ENCODE measurements at places on chromosomes 7 and 10. TPM values are rescaled to one million over a fixed set of nuclear protein-coding genes. Genes with fewer than 3 reads are reported as not detected.

- H3K4me3 ChIP-seq = no peak overlapping the region
- no peaks in the 10 kb centered on the region for H3K27me3 ChIP-seq
- no peak for DNase-seq
- H3K4me1 ChIP-seq = no peaks in the 10 kb centered on the region
- H3K27ac ChIP-seq = no peak overlapping the region
Observed at GRCh38 chr7:142774826-142775225, 4.1 kb downstream of the PRSS2 start.

GRCh38 chr7:6640246-6640721 is 3.2 kb downstream of the ZNF316 start:
- H3K27me3 ChIP-seq = no peaks in the 10 kb centered on the region
- peaks cover 16% of the 10 kb centered on the region for H3K36me3 ChIP-seq
- peak; percentile 95 for DNase-seq
- no peak overlapping the region for H3K27ac ChIP-seq
- H3K4me1 ChIP-seq = no peaks in the 10 kb centered on the region
- no peak overlapping the region for H3K4me3 ChIP-seq

DNA sequence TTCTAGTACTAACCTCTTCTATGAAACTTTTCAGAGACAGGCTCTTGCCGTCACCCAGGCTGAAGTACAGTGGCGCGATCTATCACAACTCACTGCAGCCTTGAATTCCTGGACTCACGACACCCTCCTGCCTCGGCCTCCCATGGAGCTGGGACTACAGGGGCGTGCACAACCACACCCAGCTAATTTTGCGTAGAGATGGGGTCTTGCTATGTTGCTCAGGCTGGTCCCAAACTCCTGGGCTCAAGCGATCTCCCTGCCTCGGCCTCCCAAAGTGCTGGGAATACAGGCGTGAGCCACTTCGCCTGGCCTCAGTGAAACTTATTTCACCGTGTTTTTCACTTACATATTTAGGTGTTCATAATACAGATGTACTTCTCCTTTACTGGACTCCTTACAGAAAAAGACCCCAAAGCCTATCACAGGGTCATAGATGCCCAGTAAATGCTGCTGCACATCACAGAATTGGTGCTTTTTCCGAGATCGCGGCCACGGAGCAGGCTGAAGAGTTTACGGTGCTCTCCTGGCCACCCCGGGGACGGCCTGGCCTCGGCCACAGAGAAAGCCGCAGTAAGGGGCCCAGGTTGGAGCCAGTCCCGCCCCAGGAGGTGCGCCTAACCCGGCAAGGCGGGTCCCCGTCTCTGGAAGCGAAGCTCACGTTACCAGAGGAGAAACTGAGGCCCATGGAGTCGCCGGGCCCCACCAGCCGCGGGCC is 595 bp downstream of the TBL2 start:
- no peaks in the 10 kb centered on the region for H3K27me3 ChIP-seq
- H3K4me1 ChIP-seq = no peaks in the 10 kb centered on the region
- H3K4me3 ChIP-seq = peak overlapping the region; percentile 93

DNA sequence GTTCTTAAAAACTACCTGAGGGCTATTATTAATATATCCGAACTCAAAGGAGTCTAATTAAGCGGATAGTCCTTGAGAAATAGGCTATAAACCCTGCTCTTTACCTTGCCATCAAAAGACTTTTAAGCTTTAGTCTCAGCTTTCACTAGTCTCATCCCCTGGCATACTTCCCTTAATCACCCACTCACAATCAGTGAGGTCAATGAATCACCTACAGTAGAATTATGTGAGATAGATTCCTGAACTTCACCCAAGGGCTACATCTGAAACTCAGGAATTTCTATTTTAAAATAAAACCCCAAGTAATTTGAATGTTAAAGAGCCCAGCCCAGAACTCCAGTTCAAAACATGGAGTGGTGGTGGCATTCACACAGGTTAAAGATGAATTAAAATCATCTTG is 108.7 kb downstream of the ETV1 start:
- DNase-seq = no peak
- no peaks in the 10 kb centered on the region for H3K27me3 ChIP-seq
- H3K27ac ChIP-seq = no peak overlapping the region
- no peaks in the 10 kb centered on the region for H3K4me1 ChIP-seq

GRCh38 chr7:137343281-137343841 is at the start of gene PTN:
Gene PTN, minus strand, starts transcription at chr7:137343733. Its CDS starts 88,760 bp downstream, at chr7:137254973.
- no peaks in the 10 kb centered on the region for H3K36me3 ChIP-seq
- no peak within 1 kb of the TSS for H3K27ac ChIP-seq
- H3K4me1 ChIP-seq = no peaks in the 10 kb centered on the region

- no peak overlapping the region for H3K27ac ChIP-seq
- no peak for DNase-seq
- no peaks in the 10 kb centered on the region for H3K4me1 ChIP-seq
- no peaks in the 10 kb centered on the region for H3K36me3 ChIP-seq
- H3K27me3 ChIP-seq = no peaks in the 10 kb centered on the region
Observed at GRCh38 chr7:10863476-10863875, 110.2 kb upstream of the PHF14 start.

GRCh38 chr7:1901431-1902210 is 231.5 kb downstream of the ELFN1 start:
- no peak overlapping the region for H3K4me3 ChIP-seq
- H3K27ac ChIP-seq = no peak overlapping the region
- no peaks in the 10 kb centered on the region for H3K4me1 ChIP-seq
- DNase-seq = no peak
- H3K27me3 ChIP-seq = no peaks in the 10 kb centered on the region

- no peak overlapping the region for H3K27ac ChIP-seq
- no peaks in the 10 kb centered on the region for H3K27me3 ChIP-seq
- H3K4me3 ChIP-seq = no peak overlapping the region
- peaks cover 11% of the 10 kb centered on the region for H3K4me1 ChIP-seq
Observed at GRCh38 chr10:79101560-79102497, 33.1 kb downstream of the ZMIZ1 start.

- no peaks in the 10 kb centered on the region for H3K27me3 ChIP-seq
- DNase-seq = no peak
- H3K36me3 ChIP-seq = no peaks in the 10 kb centered on the region
- H3K4me1 ChIP-seq = no peaks in the 10 kb centered on the region
Observed at GRCh38 chr7:117087639-117088396, 134.5 kb downstream of the ST7 start.

DNA sequence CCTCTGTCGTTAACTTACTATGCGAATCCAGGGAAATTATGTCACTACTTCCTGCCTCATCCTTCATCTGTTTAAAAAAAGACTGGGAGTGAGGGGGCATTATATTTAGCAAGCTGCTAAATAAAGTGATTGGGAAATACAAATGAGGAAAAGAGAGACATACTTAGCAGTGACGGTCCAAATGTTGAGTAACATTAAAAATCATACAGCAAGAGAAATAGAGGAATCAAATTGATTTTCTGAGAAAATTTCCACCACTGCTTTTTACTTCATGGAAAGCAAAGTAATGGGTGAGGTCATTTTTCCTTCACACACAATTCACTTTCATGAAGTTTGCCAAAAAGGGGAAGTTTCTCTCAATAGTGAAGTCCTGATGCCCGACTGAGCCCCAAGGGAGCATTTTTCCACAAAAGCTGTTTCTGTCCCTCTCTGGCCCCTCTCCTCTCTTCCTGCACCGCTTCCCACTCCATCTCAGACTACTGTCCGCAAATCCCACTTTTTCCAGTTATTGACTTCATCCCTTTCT is 61.9 kb upstream of the ADO start:
- no peaks in the 10 kb centered on the region for H3K27me3 ChIP-seq
- H3K27ac ChIP-seq = no peak overlapping the region
- no peak overlapping the region for H3K4me3 ChIP-seq
- H3K4me1 ChIP-seq = no peaks in the 10 kb centered on the region
- no peak for DNase-seq
- no peaks in the 10 kb centered on the region for H3K36me3 ChIP-seq

- DNase-seq = no peak
- no peaks in the 10 kb centered on the region for H3K4me1 ChIP-seq
- H3K27me3 ChIP-seq = no peaks in the 10 kb centered on the region
- no peak overlapping the region for H3K27ac ChIP-seq
Observed at GRCh38 chr7:158444501-158445420, 142.9 kb downstream of the PTPRN2 start.

GRCh38 chr10:9508606-9509005 is 1454.1 kb downstream of the GATA3 start:
- H3K27me3 ChIP-seq = no peaks in the 10 kb centered on the region
- no peaks in the 10 kb centered on the region for H3K36me3 ChIP-seq
- H3K4me1 ChIP-seq = peaks cover 7% of the 10 kb centered on the region
- no peak overlapping the region for H3K27ac ChIP-seq

- no peaks in the 10 kb centered on the region for H3K4me1 ChIP-seq
- H3K27ac ChIP-seq = no peak overlapping the region
- H3K4me3 ChIP-seq = peak overlapping the region; percentile 64
- peaks cover 20% of the 10 kb centered on the region for H3K27me3 ChIP-seq
Observed at GRCh38 chr7:25851332-25852210, 300.4 kb upstream of the NFE2L3 start.

GRCh38 chr10:22158426-22158825 is 59.4 kb downstream of the EBLN1 start:
- no peak overlapping the region for H3K27ac ChIP-seq
- no peaks in the 10 kb centered on the region for H3K36me3 ChIP-seq
- no peaks in the 10 kb centered on the region for H3K4me1 ChIP-seq

- no peaks in the 10 kb centered on the region for H3K36me3 ChIP-seq
- peaks cover 6% of the 10 kb centered on the region for H3K4me1 ChIP-seq
- no peak overlapping the region for H3K4me3 ChIP-seq
- DNase-seq = no peak
- no peaks in the 10 kb centered on the region for H3K27me3 ChIP-seq
Observed at GRCh38 chr7:47725031-47725780, 143.3 kb upstream of the TNS3 start.

GRCh38 chr7:73822319-73823173 is 8.2 kb upstream of the CLDN4 start:
- no peak overlapping the region for H3K4me3 ChIP-seq
- H3K27ac ChIP-seq = no peak overlapping the region
- no peaks in the 10 kb centered on the region for H3K27me3 ChIP-seq
- no peak for DNase-seq
- H3K4me1 ChIP-seq = peaks cover 2% of the 10 kb centered on the region

GRCh38 chr10:97601268-97602215 is 12.0 kb downstream of the C10orf62 start:
- no peaks in the 10 kb centered on the region for H3K27me3 ChIP-seq
- no peak overlapping the region for H3K27ac ChIP-seq
- DNase-seq = no peak

DNA sequence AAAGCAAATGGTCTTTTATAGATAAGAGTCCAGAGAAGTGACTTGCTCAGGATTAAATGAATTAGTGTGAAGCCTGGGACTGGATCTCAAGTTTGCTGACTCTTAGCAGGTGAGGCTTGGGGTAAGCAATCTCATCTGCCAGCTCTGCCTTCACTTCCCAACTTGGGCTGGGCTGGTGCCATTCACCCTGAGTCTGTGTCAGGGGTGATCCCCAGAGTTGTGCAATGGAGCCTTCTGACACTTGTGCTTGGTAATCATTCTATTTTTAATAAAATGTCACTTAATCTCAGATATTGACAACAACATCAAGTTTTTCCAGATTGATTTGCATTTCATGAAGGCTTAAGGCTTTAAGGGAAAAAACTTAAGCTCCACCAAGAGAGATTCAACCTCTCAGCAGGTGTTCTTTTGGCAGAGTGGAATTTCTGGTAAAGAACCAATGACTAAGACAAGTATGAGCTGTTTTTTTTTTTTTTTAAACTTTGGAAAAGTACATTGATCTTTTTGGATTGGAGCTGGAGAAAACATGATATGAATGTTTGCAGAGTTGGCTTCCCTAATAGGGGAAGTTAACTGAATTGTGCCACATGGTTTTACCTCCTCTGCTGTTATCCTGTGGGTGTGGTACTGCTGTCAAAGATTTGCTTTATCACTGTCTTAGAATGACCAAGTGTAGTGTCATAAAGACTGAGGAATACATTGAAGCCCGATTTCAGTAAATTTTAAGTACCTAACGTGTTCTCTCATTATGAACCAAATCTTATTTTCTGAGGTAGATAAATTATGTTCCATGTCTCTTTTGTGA is 48.6 kb upstream of the GPR37 start:
- DNase-seq = no peak
- H3K4me1 ChIP-seq = peaks cover 3% of the 10 kb centered on the region
- no peaks in the 10 kb centered on the region for H3K27me3 ChIP-seq
- H3K36me3 ChIP-seq = no peaks in the 10 kb centered on the region
- H3K4me3 ChIP-seq = no peak overlapping the region

GRCh38 chr10:3016016-3016415 is 51.3 kb upstream of the PFKP start:
- H3K27ac ChIP-seq = no peak overlapping the region
- H3K4me1 ChIP-seq = no peaks in the 10 kb centered on the region
- no peak overlapping the region for H3K4me3 ChIP-seq
- no peaks in the 10 kb centered on the region for H3K27me3 ChIP-seq
- DNase-seq = no peak
- H3K36me3 ChIP-seq = no peaks in the 10 kb centered on the region

DNA sequence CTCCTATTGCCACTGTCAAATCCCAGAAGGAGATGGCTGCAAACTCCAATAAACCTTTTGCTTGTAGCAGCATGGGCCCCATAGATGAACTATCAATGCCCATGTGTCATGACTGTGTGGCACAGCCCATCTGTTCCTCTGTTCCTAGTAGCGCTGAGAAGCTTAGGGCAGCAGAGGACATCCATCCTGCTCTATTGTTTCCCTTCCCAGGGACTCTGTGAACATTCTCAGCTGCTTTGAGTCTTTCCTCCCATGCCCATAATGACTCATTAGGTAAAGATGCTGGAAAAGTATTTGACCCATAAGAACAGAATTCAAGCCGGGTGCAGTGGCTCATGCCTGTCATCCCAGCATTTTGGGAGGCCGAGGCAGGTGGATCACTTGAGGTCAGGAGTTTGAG is 28.3 kb downstream of the STMP1 start:
- no peak overlapping the region for H3K27ac ChIP-seq
- H3K27me3 ChIP-seq = no peaks in the 10 kb centered on the region
- H3K4me3 ChIP-seq = no peak overlapping the region
- no peak for DNase-seq
- peaks cover 13% of the 10 kb centered on the region for H3K36me3 ChIP-seq

GRCh38 chr10:70265032-70265689 is 18.6 kb downstream of the NPFFR1 start:
- peak; percentile 88 for DNase-seq
- H3K4me3 ChIP-seq = no peak overlapping the region
- H3K4me1 ChIP-seq = 0 out of 2 replicates have a peak, but pooled peaks cover 3% of the 10 kb centered on the region
- H3K27ac ChIP-seq = no peak overlapping the region
- H3K36me3 ChIP-seq = no peaks in the 10 kb centered on the region

DNA sequence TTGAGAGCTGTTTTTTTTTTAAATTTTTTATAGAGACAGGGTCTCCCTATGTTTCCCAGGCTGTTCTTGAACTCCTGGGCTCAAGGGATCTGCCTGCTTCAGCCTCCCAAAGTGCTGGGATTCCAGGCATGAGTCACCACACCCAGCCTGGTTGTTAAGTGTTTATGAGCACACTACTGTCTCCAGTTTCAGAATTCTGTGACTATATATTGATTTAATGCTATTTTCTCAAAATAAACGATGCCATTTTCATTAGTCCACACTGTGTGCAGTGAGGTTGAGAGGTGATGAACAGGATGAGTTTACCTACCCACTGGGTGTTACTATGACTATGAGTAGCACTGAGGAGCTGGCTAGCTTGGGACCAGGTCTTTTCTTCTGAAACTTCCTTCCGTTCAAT is 110.9 kb upstream of the FAM180A start:
- peaks cover 10% of the 10 kb centered on the region for H3K36me3 ChIP-seq
- H3K27ac ChIP-seq = no peak overlapping the region
- no peak for DNase-seq
- H3K27me3 ChIP-seq = no peaks in the 10 kb centered on the region
- peaks cover 4% of the 10 kb centered on the region for H3K4me1 ChIP-seq
- H3K4me3 ChIP-seq = no peak overlapping the region

ASB13 gene
- total RNA-seq = 13.8 TPM

ENTPD7 gene
- total RNA-seq = 14.5 TPM

NEUROD6 gene
- not detected for total RNA-seq

PSMA2 gene
- total RNA-seq = 239 TPM

PDSS1 gene
- 18.4 TPM for total RNA-seq

INSIG1 gene
- 23.3 TPM for total RNA-seq

Measured in H9 (cell line).